ENCODE measurements at places on chromosomes 7 and 10.

GRCh38 chr7:138667535-138668228 lies 33.5 kb downstream of the SVOPL start:
- no peak for DNase-seq

- DNase-seq = no peak
Observed at GRCh38 chr7:44463169-44463808, 27.2 kb downstream of the NUDCD3 start.

GRCh38 chr7:74002474-74003017 lies 25.4 kb upstream of the ELN start:
- peak; percentile 48 for DNase-seq

GRCh38 chr10:14837003-14837756 lies 657 bp downstream of the CDNF start:
- peak; percentile 19 for DNase-seq

- no peak for DNase-seq
Observed at GRCh38 chr7:32259931-32260596, 189.9 kb upstream of the PDE1C start.

- no peak for DNase-seq
Observed at GRCh38 chr7:151024435-151025056, at the start of gene ATG9B. Gene ATG9B (minus strand): TSS chr7:151024494. CDS start chr7:151024423, 71 bp downstream.

- DNase-seq = no peak
Observed at GRCh38 chr7:20417675-20418382, 87.1 kb downstream of the ITGB8 start.

All from astrocyte of the cerebellum (primary cell).